EL (cell line): ENCODE measurements at places on chromosomes 6 and 20.

GRCh38 chr6:90285611-90286381, 10.8 kb downstream of the BACH2 start:
- DNase-seq: peak; percentile 85

DNA sequence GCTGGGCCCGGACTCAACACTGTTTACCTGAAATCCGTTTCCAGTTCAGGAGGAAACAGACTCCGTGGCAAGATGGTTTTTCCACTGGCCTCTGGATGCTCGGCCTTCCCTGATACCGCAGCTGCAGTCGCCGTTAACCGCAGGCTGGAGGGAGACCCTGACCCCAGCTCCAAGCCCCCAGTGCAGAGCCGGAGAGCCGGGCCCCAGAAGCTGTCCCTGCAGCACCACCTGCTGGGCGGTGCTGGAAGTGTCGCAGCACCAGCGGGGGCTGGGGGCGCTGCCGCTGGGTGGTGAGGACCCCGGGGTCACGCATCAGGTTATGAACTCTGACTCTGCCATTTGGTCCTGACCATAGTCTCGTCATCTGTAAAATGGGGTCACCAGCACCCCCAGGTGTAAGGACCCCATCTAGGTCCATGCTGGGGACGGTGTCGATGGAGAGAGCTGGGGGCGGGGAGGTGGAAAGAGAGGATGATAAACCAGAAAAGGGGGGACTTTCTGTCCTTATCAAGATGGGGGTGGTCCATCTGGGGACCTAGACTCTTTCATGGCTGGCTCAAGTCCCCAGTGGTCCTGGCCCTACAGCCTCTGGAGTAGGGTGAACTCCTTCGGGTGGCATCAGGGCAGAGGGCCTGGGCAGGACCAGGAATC, 20.8 kb upstream of the CHRNA4 start:
- no peak for DNase-seq

- DNase-seq: no peak
Measured at GRCh38 chr6:41153451-41153850, 696 bp downstream of the TREML1 start.

GRCh38 chr6:135592276-135592675, 94.7 kb upstream of the AHI1 start:
- DNase-seq: peak; percentile 6

GRCh38 chr6:139904158-139904533, 529.7 kb upstream of the CITED2 start:
- no peak for DNase-seq

GRCh38 chr20:46283426-46284039, 24.8 kb downstream of the CDH22 start:
- no peak for DNase-seq

DNA sequence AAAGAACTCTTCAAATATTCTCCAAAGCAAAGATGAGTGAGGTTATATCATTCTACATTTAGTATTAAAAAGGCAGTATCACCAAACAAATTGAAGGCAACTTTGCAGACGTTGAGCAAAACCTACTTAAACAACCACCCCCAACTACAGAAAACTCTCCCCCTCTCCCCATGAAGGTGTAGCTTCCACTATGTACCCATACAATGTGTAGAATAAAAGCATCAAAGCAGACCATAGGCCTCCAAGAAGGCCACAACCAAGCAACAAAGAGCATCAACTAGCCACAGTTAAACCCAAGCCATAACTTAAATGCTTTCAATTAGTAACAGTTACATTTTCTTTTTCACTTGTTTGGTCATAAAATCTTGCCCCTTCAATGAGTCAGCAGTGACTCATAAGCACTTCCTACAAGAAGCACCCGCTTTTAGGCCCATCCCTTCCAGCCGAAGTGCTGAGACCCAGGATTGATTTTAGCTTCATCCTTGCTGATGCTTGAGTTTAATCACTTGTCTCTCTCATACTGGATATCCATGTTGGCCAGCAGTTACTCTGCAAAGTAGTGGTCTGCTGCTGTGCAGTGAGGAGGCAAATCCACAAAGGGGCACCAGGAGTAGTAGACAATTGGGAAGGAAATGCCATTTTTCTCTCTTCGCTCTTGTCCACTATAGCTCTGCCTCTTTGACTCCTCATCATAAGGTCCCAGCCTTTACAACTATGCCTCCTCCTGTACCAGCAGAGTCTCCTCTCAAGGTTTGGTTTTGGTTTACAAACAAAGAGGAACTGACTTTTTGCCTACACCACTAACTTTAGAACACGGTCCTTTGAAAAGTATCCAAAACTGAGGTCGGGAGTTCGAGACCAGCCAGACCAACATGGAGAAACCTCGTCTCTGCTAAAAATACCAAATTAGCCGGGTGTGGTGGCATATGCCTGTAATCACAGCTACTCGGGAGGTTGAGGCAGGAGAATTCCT, 8.4 kb upstream of the NUP153 start:
- DNase-seq: peak; percentile 97
